NCI-H1436 treated with DMSO at 0.1 percent for 48 hours (cell line): ENCODE measurements at places on chromosomes 3 and 15.

DNA sequence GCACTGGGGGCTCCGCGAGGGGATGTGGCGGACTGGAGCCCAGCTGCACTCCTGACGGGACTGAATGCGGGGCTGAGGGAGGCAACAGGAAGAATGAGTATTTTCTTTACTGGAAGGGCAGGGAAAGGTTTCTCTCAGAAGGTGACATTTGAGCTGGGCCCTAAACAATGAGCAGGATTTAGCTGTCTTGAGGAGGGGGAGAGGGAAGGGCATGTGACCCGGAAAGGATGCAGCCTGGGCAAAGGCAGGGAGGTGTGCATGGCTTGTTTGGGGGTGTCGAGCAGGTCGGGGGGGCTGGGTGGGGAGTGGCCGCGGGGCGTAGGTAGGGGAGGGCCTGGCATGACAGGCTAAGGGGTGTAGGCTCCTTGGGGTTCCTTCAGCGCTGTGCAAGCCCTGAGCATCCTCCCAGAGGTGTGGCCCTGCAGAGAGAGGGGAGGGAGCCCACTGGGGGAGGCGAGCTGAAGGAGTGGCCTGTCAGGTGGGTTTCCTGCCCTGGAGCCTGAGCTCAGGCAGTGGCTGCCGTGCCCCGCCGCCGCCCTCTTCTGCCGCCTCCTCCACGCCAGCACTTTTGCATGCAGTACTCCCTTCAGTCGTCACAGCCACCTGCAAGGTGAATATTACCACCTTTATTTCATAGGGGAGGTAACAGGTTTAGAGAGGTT, 17.2 kb upstream of the ANKDD1A start:
- DNase-seq = no peak

DNA sequence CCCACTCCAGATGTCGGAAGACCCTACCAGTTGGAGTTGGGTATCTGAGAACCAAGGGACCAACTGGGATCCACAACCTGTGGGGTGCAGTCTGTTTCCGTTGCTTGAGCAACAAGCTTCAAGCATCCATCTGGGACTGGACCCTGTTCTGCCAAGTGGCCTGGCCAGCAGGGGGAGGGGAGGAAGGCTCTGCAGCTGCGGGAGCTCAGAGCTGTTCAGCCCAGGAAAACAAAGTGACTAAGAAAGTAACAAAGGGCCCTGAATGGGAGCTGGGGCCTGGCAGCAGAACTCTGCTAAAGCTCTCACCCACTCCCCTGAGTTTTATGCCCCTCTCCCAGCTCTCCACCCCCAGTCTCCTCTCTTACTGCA, 2.7 kb downstream of the TYRO3 start:
- no peak for DNase-seq

DNA sequence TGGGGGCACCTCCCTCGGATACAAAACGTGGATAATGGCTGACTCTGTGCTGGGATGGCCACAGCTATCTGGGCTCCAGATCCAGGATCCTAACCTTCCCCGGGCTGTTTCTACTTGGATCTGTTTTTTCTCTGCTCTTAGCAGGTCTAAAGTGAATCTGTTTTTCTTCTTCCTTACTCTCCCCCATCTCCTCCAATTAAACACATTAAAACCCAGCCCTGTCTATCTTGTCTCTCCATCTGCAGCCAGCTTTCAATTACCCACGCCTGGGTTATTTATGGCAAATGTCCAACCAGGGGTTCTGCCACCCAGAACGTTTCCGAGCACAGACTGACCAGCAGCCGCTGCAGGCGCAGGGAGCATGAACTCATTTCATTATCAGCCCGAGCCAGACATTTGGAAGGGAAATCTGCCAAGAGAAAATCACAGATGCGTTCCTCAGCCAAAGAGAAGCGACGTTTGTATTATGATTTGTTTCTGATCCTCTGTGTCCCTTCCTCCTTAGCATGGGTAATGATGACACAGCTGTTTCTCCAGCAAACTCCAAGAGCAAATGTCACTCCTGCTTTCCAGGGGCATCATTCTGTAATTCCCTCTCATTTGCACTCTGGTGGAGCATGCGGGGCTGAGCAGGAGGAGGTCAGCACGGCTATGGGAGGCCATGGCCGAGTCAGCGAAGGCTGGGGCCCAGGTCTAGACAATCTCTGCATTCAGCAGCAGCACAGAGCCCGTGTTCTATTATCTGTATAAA, 42.0 kb downstream of the UMPS start:
- DNase-seq = no peak

DNA sequence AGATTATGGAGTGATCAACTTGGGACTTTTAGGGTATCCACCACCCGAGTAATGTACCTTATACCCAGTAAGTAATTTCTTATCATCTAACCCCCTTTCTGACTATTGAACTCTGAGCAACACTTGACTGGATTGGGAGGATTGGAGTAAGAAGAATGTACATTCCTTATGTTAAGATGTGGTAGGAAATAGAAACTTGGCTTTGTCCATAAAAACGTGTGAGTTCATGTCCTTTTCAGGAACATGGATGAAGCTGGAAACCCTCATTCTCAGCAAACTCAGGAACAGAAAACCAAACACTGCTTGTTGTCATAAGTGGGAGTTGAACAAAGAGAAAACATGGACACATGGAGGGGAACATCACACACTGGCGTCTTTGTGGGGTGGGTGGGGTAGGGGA, 112.3 kb downstream of the PTPRG start:
- no peak for DNase-seq

DNA sequence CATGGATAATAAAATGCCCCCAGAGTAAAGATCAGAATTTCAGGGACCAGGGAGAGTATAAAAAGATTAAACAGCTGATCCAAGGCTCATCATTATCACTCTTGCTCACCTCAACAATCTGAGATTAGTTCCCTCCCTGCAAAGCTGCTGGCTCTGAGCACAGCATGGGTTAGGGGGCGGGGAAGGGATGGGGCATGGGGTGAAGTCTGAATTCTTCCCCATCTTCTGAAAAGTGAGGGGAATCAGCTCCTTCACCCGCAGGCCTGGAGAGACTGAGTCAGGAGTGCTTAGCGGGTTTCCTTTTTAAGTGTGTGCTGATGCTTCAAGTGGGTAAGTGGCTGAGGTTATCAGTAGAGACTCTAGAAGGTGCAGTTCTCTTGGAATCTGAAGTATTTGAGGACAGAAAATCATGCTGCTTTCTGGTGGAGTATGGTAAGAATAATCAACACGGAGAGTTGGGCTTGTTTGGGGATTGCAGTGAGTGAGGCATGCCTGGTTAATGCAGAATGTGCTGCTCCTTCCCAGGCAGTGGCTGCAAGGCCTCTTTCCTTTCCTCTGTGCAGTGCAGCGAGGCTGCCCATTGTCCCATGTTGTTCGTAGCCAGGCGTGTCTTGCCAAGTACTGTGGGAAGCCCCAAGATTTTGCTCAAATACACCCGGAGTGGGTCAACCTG, 59.2 kb upstream of the TRAK1 start:
- DNase-seq = no peak

- no peak for DNase-seq
Measured at GRCh38 chr3:181917027-181917426, 205.3 kb downstream of the SOX2 start.

DNA sequence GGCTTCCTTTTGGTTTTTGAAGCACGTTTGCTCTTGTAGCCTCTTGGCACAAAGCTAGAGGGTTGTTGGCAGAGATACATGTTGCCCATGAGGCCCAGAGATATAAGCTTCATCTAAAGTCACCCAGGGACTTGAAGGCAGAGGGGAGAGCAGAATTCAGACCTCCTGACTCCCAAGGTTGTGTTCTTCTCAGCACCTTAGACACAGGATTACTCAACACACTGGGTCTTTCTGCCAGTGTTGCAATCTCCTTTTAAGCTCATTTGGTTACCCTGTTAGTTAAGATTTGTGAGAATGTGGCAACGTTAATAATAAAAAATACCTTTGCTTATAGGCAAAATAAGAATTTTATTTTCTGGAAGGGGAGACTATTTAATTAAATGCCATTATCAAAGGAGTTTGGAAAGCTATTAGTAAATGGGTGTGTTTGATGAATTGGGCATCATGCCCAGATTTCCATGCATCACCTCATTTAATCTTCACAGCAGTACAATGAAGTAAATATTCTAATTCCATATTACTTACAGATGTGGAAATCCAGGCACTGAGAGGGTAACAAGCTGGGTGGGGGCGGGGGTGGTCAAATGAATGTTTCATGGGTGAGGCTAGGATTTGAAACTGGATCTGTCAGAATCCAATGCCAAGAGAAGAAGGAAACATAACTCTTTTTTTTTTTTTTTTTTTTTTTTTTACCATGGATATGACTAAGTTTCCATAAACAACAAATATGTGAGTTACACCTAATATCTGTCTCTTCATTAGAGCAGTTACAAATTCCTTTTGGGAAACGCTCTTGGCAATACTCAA, 183.3 kb downstream of the NR1D2 start:
- DNase-seq = no peak

DNA sequence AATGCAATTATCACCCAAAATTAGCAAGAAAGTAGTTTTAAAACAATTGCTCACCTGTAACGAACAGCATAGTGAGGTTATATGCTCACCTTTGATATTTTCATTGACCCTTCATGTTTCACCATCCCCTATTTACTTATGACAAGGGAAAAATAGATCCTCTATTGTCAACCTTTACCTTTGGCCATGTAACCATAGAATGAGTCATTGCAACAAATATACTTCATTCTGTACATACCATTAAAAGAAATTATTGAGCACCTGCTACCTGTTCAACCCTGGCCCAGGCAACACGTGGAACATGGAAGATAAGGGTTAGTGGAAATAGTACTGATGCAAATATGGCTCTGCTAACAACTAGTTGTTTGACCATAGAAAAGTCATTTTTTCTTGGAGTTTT, 20.2 kb downstream of the LSAMP start:
- DNase-seq = no peak

GRCh38 chr15:37199545-37199944, 99.2 kb upstream of the MEIS2 start:
- no peak for DNase-seq

DNA sequence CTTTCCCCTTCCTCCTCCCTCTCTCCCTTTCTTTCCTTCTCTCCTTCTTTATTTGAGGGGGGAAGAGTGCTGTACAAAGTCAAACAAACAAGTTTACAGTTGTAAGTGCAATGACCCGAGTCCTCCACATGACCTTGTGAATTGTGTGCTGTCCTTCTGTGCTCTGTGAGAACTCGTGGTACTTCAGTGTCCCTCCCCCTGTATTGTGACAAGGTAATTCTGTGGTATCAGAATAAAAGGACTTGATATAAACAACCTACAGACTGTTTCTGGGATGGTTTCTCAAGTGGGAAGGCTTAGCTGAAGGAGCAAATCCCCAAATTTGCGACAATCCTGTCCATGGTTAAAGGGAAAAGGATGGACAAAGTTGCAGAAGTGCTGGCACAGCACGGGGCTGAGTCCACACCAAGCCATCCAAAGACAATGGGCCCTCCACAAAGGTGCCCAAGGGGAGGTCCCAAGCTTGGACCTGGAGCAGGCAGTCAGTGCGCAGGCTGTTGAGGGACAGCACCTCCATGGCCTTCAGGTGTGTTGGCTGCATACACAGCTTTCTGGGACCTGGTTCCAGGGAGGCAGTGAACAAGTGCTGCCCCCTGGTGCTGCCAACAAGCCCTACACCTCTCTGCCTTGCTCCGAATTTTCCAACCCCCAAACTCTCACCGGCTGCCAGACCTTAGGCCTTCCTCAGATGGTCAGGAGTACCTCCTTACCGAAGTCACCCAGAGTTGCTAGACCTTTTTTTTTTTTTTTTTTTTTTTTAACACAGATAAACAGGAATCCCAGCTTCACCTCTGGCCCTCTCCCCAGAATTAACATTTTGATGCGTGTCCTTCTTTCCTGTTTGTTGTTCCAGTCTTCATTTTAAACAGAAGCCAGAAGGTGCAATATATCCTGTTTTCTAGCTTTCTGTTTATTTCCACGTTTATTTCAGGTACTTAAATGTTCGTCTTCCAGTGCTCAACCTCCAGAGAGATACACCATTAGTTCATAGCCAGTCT, 2.6 kb upstream of the APEH start:
- no peak for DNase-seq

DNA sequence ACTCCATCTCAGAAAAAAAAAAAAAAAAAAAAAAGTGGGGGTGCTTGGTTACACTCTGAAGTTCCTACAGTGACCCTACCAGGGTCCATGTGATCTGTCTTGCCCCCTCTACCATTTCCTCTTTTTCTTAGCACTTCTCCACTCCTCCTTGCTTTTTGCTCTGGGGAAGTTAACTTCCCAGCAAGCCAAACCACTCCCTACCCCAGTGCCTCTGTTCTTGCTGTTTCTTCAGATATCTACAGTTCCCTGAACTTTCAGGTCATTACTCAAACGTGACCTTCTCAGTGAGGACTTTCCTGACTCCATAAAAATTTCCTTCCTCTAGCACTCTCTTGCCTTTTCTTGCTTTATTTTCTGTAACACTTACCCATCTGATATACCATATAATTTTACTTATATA, 61.1 kb upstream of the GCNT3 start:
- no peak for DNase-seq

GRCh38 chr15:94290730-94291129, 59.4 kb downstream of the MCTP2 start:
- DNase-seq = no peak

GRCh38 chr15:48408327-48408726, 77.1 kb downstream of the DUT start:
- DNase-seq = no peak

DNA sequence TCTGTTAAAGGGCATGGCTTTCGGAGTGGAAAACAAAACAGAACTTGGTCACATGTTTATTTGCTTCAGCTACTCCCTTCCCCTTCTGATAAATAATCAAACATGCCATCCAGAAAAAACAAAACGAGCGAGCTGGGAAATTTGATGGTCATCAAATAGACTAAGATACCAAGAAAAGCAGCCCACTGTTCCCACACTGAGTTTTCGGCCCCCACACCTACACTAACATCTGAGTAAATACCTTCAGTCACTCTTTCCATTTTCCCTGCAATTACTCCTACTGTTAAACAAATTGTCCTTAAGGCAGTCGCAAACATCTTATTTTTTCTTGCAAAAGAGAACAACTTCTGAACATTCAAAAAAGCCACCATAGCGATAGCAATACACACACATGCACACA, 454.6 kb downstream of the FOXP1 start:
- no peak for DNase-seq

DNA sequence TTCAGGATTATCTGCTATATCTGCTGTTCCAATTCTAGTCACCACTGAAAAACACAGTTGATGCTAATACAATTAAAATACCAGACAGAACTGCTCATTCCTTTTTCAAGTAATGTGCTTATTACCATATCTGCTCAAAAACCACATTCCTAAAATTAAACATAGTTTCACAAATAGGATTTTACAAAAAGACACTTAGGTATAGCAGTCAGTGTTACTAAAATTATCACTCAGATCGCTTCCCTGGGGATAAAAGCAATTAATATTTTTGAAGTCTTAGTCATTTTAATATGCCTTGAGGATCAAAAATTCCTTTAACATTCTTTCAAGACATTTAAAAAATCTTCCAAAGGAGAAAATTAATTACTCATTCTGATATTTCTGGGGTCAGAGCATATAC, 71.5 kb downstream of the RAD18 start:
- DNase-seq = no peak
